ENCODE measurements at places on chromosomes 16 and 17. TPM values are rescaled to one million over a fixed set of nuclear protein-coding genes. Genes with fewer than 3 reads are reported as not detected.

- DNase-seq, result no peak
Observed at GRCh38 chr17:1186214-1186820, 6.5 kb upstream of the ABR start.

The PRSS53 gene
- 10.6 TPM for total RNA-seq

DNA sequence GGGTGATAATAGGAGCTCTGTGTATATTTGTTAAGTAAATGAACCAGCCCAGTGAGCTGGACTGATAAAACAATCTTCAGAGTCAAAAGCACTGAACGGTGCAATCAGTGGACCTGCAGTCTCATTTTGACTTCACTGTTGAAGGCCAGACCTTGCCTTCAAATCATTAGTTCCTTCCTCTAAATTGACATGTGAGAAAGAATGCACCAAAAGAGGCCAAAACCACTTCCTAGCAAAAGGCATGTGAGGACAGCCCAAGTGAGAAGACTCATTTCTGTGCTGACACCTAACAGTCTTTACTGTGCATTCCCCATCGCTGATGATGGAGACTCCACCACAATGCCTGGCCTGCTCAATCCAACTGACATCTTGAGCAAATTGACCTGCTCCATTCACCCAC is 10.6 kb downstream of the GTF3C1 start:
- no peak for DNase-seq

DNA sequence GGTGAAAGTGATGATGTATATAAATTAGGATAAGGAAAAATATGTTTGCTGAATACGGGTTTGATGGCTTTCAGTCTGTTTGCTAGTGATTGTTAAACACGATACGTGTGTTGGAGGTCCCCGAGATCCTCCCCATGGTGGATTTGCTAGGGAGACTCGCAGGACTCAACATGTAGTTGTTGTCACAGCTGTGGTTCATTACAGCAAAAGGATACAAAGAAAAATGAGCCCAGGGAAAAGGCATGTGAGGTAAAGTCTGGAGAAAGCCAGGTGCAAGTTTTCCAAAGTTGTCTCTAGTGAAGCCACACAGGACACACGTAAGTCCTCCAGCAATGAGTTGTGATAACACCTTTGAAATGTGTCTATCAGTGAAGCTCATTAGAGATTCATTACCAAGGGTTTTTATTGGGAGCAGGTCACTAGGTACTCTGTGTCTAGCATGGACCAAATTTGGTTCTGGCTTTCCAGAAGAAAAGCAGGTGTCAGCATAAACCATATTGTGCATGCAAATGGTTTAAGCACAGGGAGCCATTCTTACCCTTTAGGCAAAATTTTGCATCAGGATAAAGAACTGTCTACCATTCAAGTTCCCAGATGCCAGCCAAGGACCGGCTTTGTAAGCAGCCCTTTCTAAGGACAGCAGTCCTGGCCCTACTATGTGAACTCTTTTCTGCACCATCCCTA is 215.2 kb upstream of the WSCD1 start:
- DNase-seq, result no peak

DNA sequence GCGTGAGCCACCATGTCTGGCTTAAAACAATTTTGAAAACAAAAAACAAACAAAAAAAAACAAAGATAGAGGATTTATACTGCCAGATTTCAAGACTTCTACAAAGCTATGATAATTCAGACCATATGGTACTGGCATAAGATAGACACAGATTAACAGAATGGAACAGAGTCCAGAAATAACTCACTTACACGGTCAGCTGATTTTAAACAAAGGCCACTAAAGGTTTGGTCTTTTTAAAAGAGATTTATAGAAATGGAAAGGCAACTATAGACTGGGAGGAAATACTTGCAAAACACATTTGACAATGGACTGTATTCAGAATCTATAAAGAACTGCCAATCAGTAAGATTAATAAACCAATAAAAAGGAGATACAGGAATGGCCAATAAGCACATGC is 48.6 kb upstream of the MNT start:
- DNase-seq, result no peak

DNA sequence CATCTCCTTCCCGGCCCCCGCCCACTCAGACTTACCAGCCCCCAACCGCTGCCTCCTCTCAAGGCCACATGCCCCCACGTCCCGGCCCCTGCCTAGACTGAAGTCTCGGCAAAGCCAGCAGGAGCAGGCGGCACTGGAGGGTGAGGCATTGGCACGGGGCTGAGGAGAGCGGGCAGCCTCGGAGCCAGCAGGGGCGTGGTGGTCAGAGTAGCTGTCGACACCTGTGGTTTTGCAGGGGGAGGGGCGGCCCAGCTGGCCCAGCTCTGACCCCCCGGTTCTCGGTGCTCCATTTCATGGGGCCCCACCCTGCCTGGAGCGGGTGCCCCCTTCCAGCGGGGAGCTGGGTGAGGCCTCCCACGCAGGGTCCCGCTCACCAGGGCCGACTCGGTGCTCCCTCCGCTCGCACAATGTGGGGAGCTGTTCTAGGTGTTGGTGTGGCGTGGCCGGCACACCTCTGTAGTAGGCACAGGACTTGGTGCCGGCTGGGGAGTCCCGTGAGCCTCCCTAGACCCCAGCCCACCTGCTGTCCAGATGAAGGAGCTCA is 4.7 kb downstream of the CDH15 start:
- no peak for DNase-seq

The ERN2 gene
- not detected for total RNA-seq

The RAB26 gene
- not detected for total RNA-seq

The ARHGAP44 gene
- 7.3 TPM for total RNA-seq

DNA sequence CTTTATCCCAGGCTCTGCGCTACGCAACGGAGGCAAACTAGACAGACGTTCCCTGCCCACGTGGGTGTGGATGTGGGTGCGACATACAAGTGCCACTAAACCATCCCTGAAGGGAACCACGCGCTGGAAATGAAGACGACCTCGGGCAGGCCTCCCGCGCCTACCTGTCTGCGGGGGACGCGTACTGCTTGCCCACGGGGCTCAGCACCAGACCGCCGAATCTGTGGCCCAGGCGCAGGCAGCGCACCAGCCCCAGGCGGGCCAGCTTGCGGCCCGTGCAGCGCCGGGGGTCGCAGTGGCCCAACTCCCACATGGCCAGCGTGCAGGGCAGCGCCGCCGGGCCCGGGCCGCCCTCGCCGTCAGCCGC is 480 bp downstream of the TSR3 start:
- DNase-seq, result no peak

The RECQL5 gene
- total RNA-seq, result 12.6 TPM

DNA sequence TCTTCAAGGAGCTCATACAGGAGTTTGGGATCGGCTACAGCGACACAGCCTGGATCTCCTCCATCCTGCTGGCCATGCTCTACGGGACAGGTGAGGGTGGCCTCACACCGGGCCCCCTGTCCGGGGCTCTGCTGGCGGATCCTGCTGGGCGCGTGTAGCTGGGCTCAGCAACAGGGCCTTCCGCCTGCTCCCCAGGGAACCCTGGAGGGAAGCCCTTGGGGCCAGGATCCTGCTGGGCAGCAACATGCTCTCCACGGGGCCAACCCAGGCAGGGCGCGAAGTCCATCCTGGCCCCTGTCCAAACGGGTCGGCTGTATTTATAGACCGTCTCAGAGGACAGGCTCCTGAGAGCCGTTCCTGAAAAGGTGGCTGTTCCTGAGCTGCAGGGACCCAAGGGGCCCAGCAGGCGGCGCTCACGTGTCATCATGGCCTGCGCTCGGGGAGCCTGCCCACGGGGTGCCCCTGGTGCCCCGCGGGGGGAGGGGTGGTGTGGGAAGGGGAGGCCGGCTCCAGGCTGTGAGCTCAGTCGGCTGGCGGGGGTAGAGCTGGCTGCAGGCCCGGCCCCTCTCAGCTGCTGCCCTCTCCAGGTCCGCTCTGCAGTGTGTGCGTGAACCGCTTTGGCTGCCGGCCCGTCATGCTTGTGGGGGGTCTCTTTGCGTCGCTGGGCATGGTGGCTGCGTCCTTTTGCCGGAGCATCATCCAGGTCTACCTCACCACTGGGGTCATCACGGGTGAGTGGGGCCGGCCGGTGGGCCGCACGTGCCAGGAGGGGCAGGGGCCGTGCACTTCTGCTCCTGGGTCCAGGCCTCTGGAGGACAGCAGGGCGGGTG is 7.5 kb downstream of the SLC16A3 start:
- DNase-seq, result no peak
